NCI-H2029 treated with DMSO at 0.1 percent for 48 hours (cell line): ENCODE measurements at places on chromosomes 6 and 20.

- DNase-seq, result no peak
Observed at GRCh38 chr6:134908906-134909516, 40.9 kb downstream of the ALDH8A1 start.

GRCh38 chr6:115137910-115138309 lies 795.1 kb upstream of the HS3ST5 start:
- peak; percentile 12 for DNase-seq

DNA sequence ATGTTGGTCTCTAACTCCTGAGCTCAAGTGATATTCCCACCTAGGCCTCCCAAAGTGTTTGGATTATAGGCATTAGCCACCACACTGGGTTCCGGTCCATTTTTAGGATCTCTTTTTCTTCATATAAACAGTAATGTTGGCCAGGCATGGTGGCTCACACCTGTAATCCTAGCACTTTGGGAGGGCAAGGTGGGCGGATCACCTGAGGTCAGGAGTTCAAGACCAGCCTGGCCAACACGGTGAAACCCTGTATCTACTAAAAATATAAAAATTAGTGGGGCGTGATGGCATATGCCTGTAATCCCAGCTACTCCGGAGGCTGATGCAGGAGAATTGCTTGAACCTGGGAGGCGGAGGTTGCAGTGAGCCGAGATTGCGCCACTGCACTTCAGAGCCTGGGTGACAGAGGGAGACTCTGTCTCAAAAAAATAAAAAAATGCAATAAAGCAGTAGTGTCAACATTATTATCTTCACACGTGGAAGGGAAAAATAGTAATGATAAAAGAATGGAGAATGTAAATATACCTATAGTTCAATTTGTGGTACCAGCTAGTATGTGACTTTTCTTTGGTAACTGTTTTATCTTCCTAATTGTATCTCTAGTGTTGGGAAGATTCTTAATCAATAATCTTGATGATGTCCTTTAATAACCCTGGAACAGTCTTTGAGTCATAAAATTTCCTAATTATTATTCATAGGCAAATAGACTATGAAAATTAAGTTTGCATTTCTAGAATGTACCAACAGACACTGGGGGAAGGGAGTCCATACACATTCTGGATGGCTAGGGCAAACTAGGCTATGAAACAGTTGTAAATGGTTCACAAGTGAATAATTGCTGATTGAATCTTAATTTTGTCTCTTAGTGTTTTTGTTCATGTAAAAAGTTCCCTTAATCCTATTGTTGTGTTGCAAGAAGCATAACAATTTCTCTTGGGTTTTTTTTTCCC lies 3.6 kb downstream of the PARD6B start:
- no peak for DNase-seq

GRCh38 chr6:111105578-111105977 lies 18.3 kb downstream of the SLC16A10 start:
- DNase-seq, result peak; percentile 74

- DNase-seq, result peak; percentile 37
Observed at GRCh38 chr20:20276811-20277530, 90.9 kb upstream of the INSM1 start.

DNA sequence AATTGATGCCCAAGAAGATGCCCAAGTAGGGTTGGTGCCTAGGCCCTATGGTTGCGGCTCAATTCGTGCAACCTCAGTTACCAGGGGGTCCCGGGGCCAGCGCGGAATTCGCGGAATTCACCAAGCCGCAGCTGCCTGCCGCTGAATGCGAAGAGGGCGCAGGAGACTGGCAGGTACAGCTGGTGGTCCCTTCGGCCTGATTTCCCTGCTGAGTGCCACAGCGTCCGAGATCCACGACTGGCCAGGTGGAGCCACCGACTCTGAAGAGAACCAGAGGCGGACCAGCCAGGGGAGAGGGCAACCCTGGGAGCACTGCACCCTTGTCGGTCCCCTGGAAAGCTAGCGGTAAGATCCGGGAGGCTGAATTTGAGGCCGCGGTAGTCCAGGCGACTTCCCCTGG lies 6.8 kb upstream of the TFAP2D start:
- DNase-seq, result no peak

- no peak for DNase-seq
Observed at GRCh38 chr6:5506149-5506548, 244.8 kb downstream of the FARS2 start.

GRCh38 chr6:142940487-142940886 lies 4.5 kb downstream of the HIVEP2 start:
- DNase-seq, result no peak

DNA sequence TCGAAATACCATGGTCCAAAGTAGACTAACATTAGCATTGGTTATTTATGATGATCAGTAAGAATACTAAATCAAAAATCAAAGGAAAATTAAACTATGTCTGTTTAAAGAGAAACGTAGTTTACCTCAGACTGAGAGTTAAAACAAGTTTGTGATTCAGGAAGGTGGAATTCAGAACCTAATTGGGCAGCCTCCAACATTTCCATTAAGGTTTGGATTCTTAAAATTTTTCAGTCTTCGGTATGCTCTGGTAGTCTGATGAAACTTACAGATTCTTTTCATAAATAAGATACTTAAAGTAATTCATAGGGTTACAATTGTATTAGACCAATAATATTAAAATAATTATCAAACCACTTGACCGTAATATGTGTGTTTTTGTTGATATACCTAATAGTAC lies 18.6 kb downstream of the HFE start:
- DNase-seq, result no peak

DNA sequence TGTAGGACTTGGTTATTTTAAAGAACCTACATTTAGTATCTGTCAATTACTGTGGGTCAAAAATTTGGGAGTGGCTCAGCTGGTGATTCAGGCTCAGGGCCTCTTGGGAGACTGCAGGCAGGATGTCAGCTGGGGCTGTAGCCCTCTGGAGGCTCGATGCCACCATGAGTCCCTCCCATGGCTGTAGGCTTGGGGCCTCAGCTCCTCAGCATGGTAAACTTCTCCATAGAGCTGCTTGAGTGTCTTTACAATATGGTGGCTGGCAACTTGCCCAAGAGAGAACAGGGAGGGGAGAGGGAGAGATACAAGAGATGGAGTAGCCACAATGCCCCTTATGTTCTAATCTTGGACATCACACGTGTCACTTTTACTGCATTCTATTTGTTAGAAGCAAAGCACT lies 470.4 kb downstream of the CDH26 start:
- DNase-seq, result no peak

- DNase-seq, result no peak
Observed at GRCh38 chr6:31114541-31114878, at the start of gene PSORS1C1. Gene PSORS1C1, plus strand, starts transcription at chr6:31114800. Its CDS starts 14,833 bp downstream, at chr6:31129633.

DNA sequence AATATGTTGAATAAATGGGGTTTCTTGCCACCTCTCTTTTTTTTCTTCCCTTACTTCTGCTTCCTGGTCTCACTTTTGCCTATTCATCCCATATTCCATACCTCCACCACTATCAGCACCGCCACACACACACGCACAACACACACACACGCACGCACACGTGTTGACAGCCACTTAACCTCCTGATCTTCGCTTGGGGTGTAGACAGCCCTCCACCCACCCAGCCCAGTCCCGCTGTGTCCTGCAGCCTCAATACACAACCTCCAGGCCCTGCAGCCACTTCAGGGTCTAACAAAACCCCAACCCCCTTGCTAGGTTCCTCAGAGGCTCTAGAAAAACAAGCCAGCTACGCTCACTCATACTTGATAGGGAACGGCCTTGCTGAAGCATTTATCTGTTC lies 72.3 kb downstream of the LINC00237 start:
- no peak for DNase-seq

DNA sequence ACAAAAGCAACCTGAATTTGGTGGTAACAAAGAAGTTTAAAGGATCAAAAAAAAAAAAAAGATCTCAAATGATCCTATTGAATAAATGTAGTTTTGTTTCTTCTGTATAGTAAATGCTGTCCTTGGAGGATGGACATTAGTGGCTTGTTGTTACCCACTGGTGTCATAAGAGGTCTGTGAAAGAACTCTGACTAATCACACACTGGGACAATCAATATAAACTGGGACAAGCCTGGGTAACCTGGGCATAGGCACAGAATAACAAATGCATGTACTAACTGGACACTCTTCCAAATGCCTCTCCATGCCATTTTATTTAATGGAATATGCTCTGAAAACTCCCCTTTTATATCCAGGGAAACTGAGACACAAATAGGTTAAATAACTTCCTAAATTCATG lies 241.4 kb downstream of the DOK5 start:
- DNase-seq, result no peak

DNA sequence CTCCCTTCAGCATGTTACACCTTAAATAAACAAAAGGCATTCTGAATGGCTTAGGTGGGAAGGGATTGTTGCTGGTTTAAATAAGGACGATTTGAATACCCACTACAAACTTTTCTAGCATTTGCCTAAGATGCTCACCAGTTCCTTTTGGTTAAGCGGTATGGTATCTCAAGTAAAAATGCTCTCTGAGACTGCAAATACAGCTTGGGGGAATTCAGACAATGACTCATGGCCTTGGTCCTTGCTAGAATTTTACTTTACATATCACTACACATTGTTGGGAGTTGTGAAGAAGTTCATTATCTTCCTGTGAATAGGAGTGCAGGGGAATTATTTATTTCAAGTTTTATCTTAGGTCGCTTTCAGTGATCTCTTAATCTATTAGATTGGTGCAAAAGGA lies 670.7 kb downstream of the UTRN start:
- no peak for DNase-seq

DNA sequence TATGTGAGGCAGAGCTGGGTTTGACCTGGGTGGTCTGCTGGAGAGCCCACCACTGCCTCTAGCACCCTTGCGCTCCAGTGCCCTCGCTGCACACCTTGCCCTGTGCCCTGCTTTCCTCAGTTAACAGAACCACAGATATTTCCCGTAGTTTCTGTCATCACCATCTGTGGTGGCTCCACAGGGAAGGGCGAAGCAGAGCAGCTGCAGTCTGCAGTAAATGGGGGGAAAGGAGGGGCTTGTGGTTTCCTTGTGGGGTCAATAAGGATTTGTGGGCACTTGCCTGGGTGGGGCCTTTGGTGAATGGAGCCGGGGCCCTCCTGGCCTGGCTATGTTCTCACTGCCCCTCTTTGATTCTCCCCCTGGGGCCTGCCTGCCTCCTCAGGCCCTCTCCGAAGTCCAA lies 21.2 kb upstream of the CCDC167 start:
- no peak for DNase-seq

DNA sequence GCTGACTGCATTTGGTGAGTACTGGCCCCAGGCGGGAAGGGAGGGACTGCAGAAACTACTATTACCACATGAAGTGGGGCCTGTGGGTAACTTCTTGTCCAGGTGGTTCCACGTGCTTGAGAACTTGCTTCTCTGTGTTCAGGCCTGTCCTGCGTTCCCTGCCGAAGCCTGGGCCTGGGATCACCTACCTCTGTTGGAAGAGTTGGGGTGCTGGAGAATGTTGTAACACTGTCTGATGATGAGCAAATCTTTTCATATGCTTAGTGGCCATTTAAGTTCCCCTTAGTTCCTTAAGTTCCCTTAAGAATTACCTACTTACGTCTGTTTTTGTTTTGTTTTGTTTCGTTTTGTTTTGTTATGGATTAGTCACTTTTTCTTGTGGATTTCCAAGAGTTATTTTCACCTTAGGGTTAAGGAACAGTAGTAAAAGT lies 154.4 kb downstream of the DTNBP1 start:
- no peak for DNase-seq

DNA sequence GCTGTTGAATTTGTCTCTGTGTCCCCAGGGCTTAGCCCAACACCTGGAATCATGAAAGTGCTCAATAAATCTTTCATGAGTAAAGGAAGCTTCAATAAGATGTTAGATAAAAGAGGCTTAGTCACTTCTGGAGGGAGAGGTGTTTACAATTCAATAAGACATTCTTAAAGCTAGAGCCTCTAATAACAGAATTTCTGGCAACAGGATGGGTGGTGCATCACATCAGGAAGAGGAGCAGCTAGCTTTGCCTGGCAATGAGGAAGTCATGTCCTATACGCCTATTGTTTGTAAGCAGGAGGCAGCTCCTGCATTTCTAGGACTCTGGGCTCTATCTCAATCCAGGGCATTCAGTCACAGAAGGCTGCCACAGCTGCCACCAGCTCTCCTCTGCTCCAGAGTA lies 638.5 kb downstream of the EPM2A start:
- no peak for DNase-seq

- no peak for DNase-seq
Observed at GRCh38 chr6:170555305-170555704, 1.1 kb downstream of the TBP start.

- DNase-seq, result no peak
Observed at GRCh38 chr20:63782051-63782471, 42.5 kb downstream of the SLC2A4RG start.

DNA sequence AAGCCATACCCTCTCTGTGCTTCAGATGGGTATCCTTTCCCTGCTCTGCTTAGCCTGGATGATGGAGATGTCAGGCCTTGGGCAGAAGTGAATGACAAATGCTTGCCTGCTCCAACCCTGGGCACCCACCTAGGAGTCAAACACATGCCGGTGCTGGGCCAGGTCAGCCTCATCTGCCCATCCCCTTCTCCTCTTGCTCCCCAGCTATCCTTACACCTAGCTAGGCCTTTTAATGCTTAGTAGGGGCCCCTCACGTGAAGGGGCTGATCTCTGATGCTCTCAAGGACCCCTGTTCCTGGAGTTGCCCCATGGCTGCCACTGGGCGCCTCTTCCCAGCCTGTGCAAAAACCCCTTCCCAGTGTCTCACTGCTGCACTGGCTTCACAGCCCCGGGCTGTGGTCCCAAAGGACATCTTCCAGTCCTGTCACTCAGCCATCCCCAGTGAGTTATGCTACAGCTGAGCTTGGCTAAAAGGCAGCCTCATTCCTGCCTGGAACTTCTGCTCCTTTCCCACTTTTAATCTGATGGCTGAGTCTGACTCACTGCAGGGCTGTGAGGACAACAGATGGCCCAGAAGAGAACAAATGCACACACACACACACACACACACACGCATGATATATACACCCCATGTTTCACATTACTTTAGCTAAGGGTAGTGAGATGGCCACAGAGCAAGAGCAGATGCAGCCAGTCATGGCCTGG lies 12.8 kb upstream of the SDCBP2 start:
- no peak for DNase-seq

- peak; percentile 21 for DNase-seq
Observed at GRCh38 chr6:44247338-44248302, 719 bp downstream of the HSP90AB1 start.

- DNase-seq, result no peak
Observed at GRCh38 chr6:90297867-90298381, 1.3 kb upstream of the BACH2 start.

- no peak for DNase-seq
Observed at GRCh38 chr6:97097068-97098047, 172.8 kb downstream of the KLHL32 start.

- DNase-seq, result no peak
Observed at GRCh38 chr20:5508044-5508443, 191.3 kb upstream of the PROKR2 start.

DNA sequence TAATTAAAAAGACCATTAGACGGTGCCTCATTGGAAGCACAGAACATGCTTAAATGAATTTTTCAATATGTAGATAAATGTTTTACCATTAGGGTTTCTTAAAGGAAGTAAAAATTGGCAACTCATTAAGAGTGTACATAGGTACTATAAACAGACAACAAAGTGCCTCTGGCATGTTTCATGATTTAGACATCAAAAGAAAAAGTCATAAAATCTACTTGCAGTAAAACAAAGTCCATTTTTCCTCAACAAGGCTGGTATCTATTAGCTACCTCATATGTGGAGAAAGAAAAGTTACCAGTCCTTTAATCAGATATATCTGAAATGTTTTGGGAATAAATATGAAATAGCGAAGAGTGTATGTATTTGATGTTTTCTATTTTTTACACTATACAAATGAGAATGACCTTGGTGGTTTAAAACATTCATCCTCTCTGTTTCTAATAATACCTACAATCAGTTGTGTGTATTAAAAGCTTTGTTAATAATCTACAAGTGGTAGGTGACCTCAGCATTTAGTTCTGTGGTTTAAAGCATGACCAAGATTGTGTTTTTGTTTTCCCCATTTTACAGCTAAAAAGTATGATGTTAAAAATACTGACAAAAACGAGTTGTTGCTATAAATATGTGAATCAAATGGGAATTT lies 87.5 kb downstream of the HDGFL1 start:
- no peak for DNase-seq
